Left lung (tissue), 14 donors: ENCODE measurements at places on chromosomes 7 and 10. TPM values are rescaled to one million over a fixed set of nuclear protein-coding genes. Genes with fewer than 3 reads are reported as not detected.
A peak's percentile ranks its signal among the peaks of the same experiment; 100 is the strongest.

GRCh38 chr7:159015454-159016410 is 128.9 kb downstream of the VIPR2 start:
- DNase-seq = peak; percentile 58

GRCh38 chr10:102633287-102633686 is 11.0 kb upstream of the TRIM8 start:
- no peak for DNase-seq

GRCh38 chr10:35937546-35937945 is 295.4 kb upstream of the FZD8 start:
- no peak for DNase-seq

Gene TET1
- polyA plus RNA-seq = 16.5 TPM

- DNase-seq = no peak
These were observed 540.2 kb downstream of the LRMDA start for GRCh38 chr10:75971402-75972211.

DNA sequence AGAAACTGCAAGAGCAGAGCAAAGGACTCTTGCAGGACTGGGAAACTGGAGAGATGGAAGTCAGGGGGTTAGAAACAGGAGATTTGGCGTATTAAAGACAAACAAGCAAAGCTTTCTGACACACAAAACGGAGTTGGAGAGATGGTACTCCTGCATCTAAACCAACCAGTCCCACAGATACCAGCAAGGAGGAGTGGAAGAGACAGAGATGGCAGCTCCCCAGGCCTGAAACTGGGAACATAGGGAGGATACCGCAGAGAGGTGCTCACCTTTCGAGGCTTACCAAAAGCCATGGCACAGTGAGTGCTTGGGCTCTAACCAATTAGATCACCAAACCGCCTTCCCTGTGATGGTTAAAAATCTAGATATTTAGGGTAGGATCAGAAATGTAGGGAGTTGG is 4.8 kb upstream of the MBL2 start:
- no peak for DNase-seq

Gene FAM25G
- not detected for polyA plus RNA-seq

Gene GTPBP10
- polyA plus RNA-seq = 25.5 TPM

Gene WEE2
- 0.56 TPM for polyA plus RNA-seq

Gene OPALIN
- not detected for polyA plus RNA-seq

DNA sequence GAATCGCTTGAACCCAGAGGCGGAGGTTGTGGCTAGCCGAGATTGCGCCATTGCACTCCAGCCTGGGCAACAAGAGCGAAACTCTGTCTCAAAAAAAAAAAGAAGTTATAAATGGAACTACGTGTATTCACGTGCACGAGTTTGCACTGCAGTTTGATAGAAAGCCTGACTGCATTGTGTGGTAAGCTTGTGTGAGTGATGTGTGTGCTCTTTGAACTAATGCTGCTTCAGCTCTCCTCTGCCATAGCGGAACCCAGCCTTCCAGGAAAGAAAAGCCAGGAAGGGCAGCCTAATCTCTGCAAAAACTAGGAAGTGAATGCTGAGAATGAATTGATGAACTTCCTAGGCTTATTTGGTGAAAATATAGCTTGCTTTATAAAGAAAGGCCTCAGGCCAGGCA is 15.6 kb upstream of the MKRN1 start:
- no peak for DNase-seq

Gene ABCA13
- 1.4 TPM for polyA plus RNA-seq

Gene HMX3
- polyA plus RNA-seq = not detected

Gene MIOS
- 36.2 TPM for polyA plus RNA-seq

Gene BMPER
- polyA plus RNA-seq = 47.7 TPM

GRCh38 chr7:44159824-44160630 is 18.9 kb upstream of the MYL7 start:
- DNase-seq = no peak

DNA sequence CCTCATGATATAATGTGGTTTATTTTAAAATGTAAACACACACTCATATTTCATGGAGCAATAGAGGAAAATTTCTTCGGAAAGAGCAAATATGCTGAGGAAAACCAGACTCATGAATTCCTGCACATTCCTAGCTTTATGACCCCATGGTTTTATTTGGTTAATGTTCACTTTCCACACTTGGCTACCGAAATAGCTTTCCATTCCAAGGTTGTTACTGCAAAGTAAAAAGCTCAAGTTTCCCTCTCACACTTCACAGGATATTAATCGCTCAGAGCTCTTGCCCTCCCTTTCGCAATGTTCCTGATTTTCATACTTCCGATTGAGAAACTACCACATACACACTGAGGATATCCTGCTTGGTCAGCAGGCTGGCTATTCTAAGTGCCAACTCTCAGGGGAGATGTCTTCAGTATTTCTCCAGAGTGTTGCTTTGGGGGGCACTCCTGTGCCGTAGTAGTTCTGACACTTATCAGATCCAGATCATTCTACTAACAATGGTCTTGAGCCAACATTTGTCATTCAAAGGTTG is 77.5 kb upstream of the STEAP1B start:
- DNase-seq = peak; percentile 89

Gene BTBD16
- polyA plus RNA-seq = not detected

GRCh38 chr10:99431190-99431760 is 851 bp upstream of the GOT1 start:
- peak; percentile 88 for DNase-seq

GRCh38 chr7:68547799-68548198 is 1050.5 kb upstream of the AUTS2 start:
- no peak for DNase-seq

DNA sequence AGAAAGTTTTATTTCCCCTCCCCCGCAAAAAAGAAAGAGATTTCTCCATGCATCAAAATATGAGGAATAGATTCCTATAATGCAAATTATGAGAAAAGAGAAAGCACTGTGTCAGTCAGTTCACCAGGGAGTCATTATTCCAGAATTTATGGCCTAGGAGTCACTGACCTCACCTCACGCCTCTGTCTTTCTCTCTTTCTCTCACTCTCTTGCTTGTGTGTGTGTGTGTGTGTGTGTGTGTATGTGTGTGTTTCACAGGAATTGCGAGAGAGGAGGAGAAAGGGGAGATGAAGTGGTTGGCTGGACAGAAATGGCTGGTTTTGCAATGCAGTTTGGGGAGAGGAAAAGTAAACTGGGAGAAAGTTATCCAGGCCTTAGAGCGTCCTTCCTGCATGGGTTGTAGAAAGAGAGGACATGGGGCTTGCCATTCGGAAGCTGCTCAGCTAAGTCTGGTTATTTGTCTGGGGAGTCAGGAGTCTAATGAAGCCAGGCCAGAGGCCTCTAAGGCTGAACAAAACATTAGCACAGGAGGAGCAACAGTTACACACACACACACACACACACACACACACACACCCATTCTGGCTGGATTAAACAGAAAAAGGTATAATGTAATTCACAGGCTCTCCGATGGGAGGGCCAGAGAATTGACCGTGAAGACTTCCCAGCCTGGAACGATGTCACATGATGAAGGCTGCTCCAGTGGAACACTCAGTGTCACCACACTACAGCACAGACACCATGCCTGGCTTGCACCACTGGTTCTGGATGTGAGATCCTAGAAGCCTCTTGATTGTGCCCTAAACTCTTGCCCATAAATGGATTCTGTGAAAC is 12.8 kb upstream of the FFAR4 start:
- no peak for DNase-seq

Gene ZNF32
- 46.6 TPM for polyA plus RNA-seq

- no peak for DNase-seq
These were observed 58.4 kb downstream of the TACR2 start for GRCh38 chr10:69358148-69358795.

GRCh38 chr7:1695800-1696454 is 25.9 kb downstream of the ELFN1 start:
- DNase-seq = no peak

GRCh38 chr10:56632537-56632936 is 271.5 kb upstream of the ZWINT start:
- no peak for DNase-seq

Gene FAM237B
- polyA plus RNA-seq = 0.31 TPM

DNA sequence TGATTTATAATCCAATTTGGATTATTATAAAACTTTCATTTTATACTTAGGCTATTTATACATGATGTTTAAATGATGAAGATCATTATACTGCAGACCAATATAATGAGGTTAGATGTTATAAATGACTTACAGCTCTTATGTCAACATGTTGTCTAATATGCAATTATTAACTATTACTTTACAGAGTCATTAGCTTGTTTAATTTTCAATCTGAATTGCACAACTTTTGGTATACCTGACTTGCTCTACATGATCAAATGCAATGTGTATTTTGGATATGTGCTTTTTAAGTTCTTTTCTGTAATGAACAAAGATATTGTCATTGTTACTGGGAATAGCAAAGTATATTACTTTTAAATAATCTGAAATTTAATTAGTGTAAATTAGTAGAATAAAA is 569 bp downstream of the CD36 start:
- no peak for DNase-seq

- DNase-seq = no peak
These were observed 683.7 kb downstream of the POM121L12 start for GRCh38 chr7:53719122-53719521.

DNA sequence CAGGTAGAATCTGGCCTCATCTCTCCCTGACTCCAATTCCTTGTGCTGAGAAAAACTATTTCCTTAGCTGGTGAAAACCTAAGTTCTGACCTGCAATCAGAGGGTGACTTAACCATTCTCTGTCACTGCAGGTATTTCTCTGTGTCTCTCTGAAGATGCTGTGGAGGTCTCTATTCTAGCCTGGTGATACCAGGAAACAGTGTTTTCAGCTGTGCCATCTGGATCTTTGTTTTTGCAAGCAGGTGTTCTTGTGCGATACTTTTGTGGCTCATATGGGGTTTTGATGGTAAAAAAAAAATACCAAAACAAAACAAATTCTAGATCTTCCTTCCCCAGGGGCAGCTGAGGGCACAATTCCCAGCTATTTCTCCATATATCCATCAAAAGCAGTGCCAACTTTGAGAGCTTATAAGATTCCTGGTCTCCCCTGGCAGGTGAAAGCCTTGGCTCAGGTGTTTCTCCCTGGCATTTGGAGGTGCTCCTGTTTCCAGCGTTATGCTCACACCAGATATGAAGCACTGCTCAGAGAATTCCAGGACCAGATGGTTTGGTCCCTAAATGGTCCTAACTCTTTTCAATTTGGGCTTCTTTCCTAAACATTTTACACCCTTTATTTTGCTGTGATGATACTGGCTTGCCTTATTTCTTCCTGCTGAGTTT is 9.9 kb upstream of the NPVF start:
- no peak for DNase-seq

GRCh38 chr7:95376632-95377400 is 19.4 kb downstream of the PON3 start:
- DNase-seq = no peak

GRCh38 chr10:53598914-53599313 is 826.3 kb upstream of the MBL2 start:
- DNase-seq = no peak

Gene DOCK1
- polyA plus RNA-seq = 74.3 TPM

Gene CNPY1
- not detected for polyA plus RNA-seq
